Left lobe of liver (tissue), 2 donors: ENCODE measurements at places on chromosomes 11 and 22. TPM values are rescaled to one million over a fixed set of nuclear protein-coding genes. Genes with fewer than 3 reads are reported as not detected.

DNA sequence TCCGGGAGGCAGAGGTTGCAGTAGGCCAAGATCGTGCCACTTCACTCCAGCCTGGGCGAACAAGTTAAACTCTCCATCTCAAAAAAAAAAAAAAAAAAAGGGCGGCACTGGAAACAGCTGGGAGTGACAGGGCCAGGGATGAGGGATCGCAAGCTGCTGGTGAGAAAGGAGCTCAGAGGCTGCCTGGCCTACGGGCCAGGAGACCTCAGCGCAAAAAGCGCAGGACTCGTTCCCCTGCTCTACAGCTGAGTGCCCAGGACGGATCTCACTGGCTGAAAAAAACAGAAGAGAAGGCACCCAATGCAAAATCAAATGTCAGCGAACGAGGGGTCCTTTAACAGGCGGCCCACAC lies 650 bp upstream of the NUP50 start:
- DNase-seq, result no peak

- DNase-seq, result no peak
Measured at GRCh38 chr11:115503886-115504275, 334 bp downstream of the CADM1 start.

- DNase-seq, result no peak
Measured at GRCh38 chr22:36619797-36620399, 83.7 kb downstream of the CACNG2 start.

DNA sequence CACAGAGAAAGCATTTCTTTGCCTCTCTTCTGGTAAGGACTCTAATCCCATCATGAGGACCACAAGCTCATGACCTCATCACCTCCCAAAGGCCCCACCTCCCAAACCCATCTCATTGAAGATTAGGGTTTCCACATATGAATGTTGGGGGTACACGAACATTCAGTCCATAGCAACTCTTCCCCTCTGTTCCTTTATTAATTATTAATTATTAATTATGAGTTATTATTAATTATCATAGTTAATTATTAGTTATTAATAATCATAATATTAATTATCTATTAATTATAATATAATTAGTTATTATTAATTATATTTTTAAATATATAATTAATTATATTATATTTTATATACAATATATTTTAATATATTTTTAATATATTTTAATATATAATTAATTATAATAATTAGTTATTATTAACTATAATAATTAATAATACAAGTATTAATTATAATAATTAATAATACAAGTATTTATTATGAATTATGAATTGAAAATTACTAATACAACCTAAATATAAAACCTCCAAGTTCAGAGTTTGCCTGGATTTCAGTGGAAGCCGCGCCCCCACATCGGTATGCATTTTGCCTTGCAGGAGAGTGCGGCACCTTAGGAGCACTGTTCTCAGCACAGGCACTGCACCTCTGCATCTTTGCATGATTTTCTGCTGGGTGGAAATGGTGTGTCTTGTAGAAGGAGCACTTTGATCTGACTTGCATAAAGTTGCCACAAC lies 128.0 kb upstream of the FGF3 start:
- DNase-seq, result no peak

GRCh38 chr11:115674176-115674936 lies 170.1 kb upstream of the CADM1 start:
- no peak for DNase-seq

DNA sequence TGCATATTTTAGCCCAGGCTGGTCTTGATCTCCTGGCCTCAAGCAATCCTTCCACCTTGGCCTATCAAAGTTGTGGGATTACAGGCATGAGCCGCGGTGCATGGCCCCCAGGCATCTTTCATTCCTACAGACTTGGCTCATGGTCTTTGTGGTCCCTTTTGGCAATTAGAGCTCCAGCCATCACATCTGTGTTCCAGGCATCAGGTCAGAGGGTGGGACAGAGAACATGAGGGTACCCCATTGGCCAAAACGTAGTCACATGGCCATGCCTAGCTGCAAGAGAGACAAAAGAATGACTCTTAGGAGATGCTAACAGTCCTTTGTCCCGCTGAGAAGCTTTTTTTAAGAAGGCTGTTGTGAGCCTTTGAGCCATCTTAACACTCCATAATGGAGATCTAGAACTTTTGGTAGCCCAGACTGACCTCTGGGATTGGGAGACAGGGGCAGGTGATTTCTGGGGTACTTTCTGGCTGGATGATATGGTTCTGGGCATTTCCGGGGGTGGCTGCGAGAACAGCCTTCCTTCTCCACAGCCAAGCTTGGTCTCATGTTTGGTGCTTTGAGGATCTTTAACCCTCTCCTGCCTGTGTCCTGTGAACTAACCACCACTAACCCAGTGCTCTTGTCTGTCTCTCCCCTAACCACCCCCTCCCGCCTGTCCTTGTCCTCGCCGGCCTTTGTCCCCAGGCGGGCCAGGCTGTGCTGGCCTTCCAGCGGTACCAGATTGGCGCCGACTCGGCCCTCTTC lies 18.4 kb upstream of the TAB1 start:
- no peak for DNase-seq

DNA sequence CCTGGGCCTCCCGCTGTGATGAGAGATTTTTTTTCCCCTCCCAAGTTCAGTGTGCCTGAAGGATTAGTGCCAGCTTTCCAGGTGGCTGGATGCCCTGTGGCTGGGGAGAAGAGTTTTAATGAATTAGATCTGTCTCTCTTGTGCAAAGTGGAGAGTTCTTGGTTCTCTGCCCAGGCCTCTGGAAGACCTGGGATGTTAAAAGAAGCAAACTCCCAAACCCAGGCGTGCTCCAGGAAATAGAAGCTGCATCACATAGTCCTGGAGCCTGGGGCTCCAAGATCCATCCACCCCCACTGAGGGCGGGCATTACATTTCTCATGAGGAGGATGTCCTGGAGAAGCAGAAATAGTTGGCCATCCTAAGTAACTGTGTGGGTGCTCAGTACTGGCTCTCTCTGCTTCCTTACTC lies 30.6 kb downstream of the SDHAF2 start:
- DNase-seq, result no peak

- peak; percentile 34 for DNase-seq
Measured at GRCh38 chr22:28034145-28034759, 115.2 kb upstream of the PITPNB start.

DNA sequence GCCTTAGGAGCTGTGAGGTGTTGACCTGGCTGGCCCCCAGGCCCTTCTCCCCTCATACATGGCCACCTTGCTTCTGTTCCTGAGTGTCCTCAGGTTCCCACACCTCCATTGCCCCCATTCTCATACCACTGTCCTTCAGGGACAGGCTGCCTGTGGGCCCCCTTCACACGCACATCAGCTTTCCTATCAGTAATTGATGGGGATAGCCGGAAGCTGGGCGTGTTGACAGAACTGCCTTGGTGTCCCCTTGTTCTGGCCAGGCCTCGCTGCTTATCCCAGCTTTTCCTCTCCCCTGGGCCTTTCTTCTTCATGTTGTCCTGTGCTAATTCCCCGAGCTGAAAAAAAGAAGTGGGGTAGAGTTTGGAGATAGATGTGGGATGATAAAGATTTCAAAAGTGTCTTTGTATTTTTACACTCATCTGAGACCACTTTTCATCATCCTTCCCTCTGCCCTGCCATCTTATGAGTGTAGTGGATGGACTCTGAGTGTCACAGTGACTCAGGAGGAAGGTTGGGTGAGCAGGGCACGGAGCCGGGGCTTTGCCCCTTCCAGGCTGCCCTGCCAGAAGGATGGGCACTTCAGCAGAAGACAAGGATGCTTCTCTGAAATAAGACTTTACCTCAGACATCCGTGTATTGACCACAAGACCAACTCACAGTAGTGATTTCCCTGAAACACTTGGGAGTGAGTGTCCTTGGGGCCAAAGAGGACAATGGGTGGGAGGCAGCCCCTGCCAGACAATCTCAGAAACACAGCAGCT lies 42.8 kb downstream of the MED15 start:
- no peak for DNase-seq

DNA sequence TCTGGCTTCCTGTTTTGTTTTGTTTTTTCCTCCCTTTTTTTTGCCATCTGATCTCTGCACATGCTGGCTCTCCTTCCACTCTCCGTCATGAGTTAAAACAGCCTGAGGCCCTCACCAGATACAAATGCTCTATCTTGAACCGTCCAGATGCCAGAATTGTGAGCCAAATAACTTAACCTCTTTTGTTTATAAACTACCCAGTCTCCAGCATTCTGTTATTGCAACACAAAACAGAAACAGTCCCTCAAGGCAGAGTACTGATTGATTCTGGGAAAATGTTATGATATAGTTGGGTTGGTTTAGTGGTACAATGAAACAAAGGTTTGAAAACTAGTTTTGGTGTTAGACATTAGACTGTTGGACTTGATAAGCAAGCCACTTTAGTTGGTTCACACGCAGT lies 1390.0 kb upstream of the RAG2 start:
- no peak for DNase-seq

DNA sequence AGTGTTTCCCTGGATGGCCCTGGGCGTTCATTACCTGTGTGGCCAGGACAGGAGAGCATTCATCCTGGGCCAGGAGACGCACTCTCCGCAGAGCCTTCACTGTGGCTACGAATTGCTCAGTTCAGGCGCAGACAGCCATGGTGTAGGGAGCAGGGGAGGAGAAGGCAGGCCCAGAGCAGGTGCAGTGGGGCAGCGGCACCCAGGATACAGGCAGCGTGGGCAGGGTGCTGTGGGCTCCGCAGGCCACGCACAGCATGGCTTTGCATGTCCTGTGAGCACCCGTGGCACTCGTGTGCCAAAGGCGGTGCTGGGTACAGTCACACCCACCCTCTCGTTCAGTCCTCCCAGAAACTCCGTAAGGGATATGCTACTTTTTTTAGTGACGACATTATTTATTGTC lies 124.2 kb upstream of the B3GAT1 start:
- DNase-seq, result no peak

DNA sequence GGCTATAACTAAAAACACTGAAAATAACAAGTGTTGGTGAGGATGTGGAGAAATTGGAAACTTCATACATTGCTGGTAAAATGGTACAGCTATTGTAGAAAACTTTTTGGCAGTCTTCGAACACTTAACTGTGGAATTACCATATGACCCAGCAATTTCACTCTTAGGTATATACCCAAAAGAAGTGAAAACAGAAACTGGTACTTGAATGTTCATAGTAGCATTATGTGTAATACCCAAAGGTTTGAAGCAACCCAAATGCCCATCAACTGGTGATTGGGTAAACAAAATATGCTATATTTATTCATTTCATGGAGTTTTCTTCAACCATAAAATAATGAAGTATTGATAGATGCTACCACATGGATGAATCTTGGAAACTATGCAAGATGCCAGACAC lies 40.8 kb upstream of the FTH1 start:
- no peak for DNase-seq

DNA sequence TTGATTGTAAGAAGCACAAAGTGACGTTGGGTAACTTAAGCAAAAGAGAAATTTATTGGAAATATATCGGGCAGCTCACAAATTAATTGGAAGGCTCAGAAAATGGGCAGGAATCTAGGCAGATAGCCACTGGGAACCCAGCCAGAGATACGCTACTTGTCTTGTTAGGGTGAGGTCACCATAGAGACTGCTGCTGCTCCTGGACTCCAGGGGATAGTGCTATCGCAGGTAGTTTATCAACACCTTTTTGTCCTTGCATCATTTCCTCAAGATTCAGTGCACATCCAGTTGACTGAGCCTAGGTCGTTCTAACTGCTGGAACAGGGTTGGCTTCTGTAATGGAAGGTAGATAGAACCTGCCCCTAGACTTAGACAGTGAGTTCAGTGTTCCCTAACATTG lies 19.6 kb downstream of the AMOTL1 start:
- DNase-seq, result peak; percentile 65

GRCh38 chr11:35655856-35656255 lies 6.7 kb upstream of the TRIM44 start:
- DNase-seq, result no peak

DNA sequence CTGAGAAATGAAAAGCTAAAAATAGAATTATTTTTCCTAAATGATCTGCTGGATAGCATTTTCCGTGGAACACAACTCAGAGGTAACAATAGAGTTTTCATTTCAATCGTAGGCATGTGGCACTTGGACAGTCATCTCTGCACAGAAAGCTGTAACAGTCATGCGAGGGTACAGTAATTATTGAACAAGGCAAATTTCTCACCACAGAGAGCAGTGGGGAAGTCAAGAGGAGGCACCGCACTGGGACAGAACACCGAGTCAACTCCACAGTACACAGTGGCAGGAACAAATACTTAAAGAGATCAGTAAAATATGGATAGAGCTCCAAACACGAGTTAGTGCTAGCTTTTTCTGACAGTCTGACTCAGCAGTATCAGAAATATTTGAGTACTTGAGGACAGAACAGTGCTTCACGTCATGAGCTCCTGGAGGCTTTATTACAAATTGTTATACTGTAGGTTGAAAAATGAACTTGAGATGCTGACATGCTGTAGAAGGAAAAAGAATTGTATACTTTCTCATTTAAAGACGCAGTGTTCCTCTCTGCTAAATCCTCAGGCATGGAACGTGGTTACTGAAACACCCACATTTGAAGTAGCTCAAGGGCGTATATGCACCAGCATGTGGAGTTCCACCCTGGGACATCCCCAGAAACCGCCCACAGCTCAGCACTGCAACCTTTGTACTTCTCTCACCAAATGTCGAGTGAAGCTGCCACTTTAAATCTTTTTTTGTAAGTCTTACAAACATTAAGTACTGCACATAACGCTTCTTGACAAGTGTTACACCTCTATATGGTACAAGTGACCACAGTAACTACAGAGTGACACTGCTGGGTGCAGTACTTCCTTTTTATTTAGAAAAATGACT lies 27.4 kb upstream of the YPEL1 start:
- DNase-seq, result no peak

DNA sequence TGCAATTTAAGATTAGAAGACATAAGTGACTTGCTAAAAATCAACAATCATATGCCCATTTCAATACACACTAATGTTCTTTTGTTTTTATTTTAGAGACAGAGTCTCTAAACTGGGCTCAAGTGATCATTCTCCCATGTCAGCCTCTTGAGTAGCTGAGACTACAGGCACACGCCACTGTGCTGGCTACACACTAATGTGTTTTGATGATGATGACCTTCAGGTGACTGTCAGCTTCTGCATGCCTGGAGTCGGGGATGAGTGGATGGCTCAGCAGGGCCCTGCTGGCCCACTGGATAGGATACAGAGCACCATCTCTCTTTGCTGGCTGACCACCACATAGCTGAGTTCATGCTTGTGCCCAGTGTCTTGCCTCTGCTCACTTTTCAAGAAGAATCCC lies 27.0 kb upstream of the POU2AF1 start:
- no peak for DNase-seq

DNA sequence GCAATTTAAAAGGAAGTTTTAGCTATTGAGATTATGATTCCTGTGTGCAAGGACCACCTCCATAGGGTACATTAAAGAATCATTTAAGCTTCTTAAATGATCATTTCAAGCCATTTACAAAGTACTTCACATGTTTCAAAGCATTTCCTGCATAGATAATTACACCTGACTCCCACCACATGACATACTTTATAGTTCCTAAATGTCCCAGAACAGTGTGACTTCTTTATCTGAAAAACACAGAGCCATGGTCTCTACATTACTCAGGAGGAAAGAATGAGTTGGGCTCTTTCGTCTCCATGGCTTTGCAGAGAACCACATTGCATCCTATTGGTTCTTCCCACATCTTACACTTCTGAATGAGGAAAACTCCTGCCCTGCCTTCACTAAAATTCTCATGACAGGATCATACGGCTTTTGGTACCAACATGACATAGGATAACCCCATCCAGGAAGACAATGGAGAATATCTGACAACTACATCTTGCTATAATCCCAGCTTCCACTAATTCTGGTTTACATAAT lies 88.6 kb downstream of the ETS1 start:
- no peak for DNase-seq

Gene IFITM2
- total RNA-seq, result 354 TPM

Gene MIOX
- not detected for total RNA-seq

Gene HEPN1
- not detected for total RNA-seq

Gene STK33
- total RNA-seq, result 0.40 TPM

Gene SOX10
- total RNA-seq, result 0.30 TPM

Gene CLCF1
- total RNA-seq, result 0.43 TPM

Gene MUC6
- total RNA-seq, result 1.0 TPM

Gene TRIM49
- total RNA-seq, result not detected
